Caki2 (cell line): ENCODE measurements at places on chromosomes 7 and 10. TPM values are rescaled to one million over a fixed set of nuclear protein-coding genes. Genes with fewer than 3 reads are reported as not detected.

AGAP3 gene
- 32.6 and 33.8 TPM in 2 replicates for total RNA-seq

RARRES2 gene
- 2.7 and 10.6 TPM in 2 replicates for total RNA-seq

EVX1 gene
- total RNA-seq, result not detected in 2 replicates

MEOX2 gene
- not detected in 2 replicates for total RNA-seq

TMEM196 gene
- total RNA-seq, result not detected in 2 replicates

UBN2 gene
- total RNA-seq, result 1.5 and 1.7 TPM in 2 replicates

TMEM184A gene
- 13.4 and 16.6 TPM in 2 replicates for total RNA-seq

IGFBP1 gene
- total RNA-seq, result 0.20 and 1.8 TPM in 2 replicates

SEMA3A gene
- 10.2 and 26.6 TPM in 2 replicates for total RNA-seq

INTS15 gene
- 11.3 and 19.7 TPM in 2 replicates for total RNA-seq

CYP3A7 gene
- total RNA-seq, result not detected in 2 replicates

LBX1 gene
- total RNA-seq, result not detected in 2 replicates

RASSF4 gene
- 2.9 and 3.4 TPM in 2 replicates for total RNA-seq

CNPY1 gene
- not detected in 2 replicates for total RNA-seq

SPOCK2 gene
- total RNA-seq, result 0.41 and 1.1 TPM in 2 replicates

CPED1 gene
- total RNA-seq, result not detected in 2 replicates

UNC5B gene
- total RNA-seq, result 0.20 TPM in 1 of 2 replicates, not detected in the other
